ENCODE measurements at places on chromosomes 4 and X. TPM values are rescaled to one million over a fixed set of nuclear protein-coding genes. Genes with fewer than 3 reads are reported as not detected.

The TRPC3 gene
- 0.33 TPM for total RNA-seq

The GABRQ gene
- total RNA-seq, result not detected

The SPANXN3 gene
- total RNA-seq, result not detected

The UCP1 gene
- not detected for total RNA-seq

The SNCA gene
- 1.2 TPM for total RNA-seq

The TMEM164 gene
- total RNA-seq, result 10.5 TPM

The GASK1B gene
- total RNA-seq, result 0.15 TPM

The TMPRSS11F gene
- total RNA-seq, result not detected

The BRS3 gene
- total RNA-seq, result not detected

The NLGN3 gene
- total RNA-seq, result 0.43 TPM

The CACNA1F gene
- not detected for total RNA-seq

The SYNPO2 gene
- total RNA-seq, result 0.15 TPM

The CSAG2 gene
- total RNA-seq, result not detected

The HPGDS gene
- total RNA-seq, result not detected

The MAGEB17 gene
- total RNA-seq, result not detected

The PNMA5 gene
- not detected for total RNA-seq

The GPR82 gene
- 0.25 TPM for total RNA-seq

The BEX4 gene
- total RNA-seq, result 10.7 TPM

The PGAM4 gene
- total RNA-seq, result not detected

The CXCL3 gene
- not detected for total RNA-seq

The CLDN22 gene
- total RNA-seq, result not detected

The ANXA10 gene
- total RNA-seq, result not detected

The NIPAL1 gene
- total RNA-seq, result 8.9 TPM

The PCYT1B gene
- not detected for total RNA-seq

The PRKX gene
- 40.8 TPM for total RNA-seq

The RASSF6 gene
- total RNA-seq, result not detected

The CSAG1 gene
- total RNA-seq, result not detected

The CENPE gene
- 2.6 TPM for total RNA-seq

The PABPC1L2B gene
- total RNA-seq, result not detected

The RAB40A gene
- 0.14 TPM for total RNA-seq

The DAPP1 gene
- total RNA-seq, result 33.0 TPM

The ARR3 gene
- not detected for total RNA-seq

The RBM3 gene
- 489 TPM for total RNA-seq

The ADH1B gene
- 1.1 TPM for total RNA-seq

The TLR6 gene
- 0.73 TPM for total RNA-seq

The ZIC3 gene
- not detected for total RNA-seq
